ENCODE measurements at places on chromosomes 6 and 20. TPM values are rescaled to one million over a fixed set of nuclear protein-coding genes. Genes with fewer than 3 reads are reported as not detected.

NINL gene
- 78.8 TPM for polyA plus RNA-seq

- no peak for DNase-seq
Measured at GRCh38 chr20:5630071-5630470, 120.1 kb upstream of the SHLD1 start.

DNA sequence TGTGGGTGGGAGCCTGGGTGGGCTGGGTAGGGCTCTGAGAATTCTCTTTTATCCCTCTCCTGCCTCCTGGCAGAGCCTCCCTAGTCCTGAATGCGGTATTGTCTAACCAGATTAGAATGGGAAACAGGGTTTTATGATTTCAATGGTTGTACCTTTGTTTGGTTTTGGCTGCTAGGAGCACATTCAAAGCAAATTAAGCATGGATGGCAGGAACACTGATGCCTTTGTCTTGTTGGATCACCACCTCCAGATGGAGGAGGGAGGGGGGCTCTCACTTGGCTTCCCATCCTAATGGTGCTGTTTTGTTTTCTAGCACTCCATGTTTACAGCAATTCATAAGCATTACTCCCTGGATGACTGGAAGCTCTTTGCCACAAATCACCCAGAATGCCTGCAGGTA, 11.6 kb downstream of the GMPR start:
- DNase-seq, result no peak

C6orf132 gene
- polyA plus RNA-seq, result 3.0 TPM

DNA sequence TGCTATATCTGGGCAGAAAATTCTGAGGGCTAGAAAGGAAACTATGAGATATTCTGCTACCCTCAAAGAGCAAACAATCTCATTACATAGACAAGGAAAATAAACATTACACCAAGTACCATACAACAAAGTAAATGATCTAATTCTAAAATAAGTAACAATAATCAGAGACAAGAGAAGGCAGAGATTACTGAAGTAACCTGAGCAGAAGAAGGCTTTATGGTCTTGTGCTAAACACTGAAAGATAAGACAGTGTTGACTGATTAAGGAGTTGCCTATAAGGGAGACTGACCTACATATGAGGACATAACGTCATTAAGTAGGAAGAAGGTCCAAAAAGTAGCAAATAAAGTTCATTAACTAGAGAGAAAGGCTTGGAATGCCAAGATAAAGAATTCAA, 134.2 kb downstream of the MTFR2 start:
- DNase-seq, result no peak

PACRG gene
- 6.8 TPM for polyA plus RNA-seq

ID4 gene
- polyA plus RNA-seq, result 55.7 TPM

- no peak for DNase-seq
Measured at GRCh38 chr6:156977527-156978291, 200.5 kb downstream of the ARID1B start.

DNA sequence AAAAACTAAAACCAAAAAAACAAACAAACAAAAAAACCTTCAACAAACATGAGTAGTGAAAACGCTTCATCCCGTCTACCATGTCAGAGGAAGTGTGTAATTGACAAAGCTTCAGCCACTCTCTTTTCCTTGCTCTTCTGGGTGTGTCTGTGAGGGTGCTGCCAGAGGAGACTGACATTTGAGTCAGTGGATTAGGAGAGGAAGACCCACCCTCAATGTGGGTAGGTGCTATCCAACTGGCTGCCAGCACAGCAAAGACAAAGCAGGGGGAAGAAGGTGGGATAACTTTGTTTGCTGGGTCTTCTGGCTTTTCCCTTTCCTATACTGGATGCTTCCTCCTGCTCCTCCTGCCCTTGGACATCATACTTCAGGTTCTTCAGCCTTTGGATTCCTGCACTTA, 145.6 kb downstream of the TASP1 start:
- DNase-seq, result no peak

GRCh38 chr6:108497883-108498282, 62.8 kb upstream of the FOXO3 start:
- no peak for DNase-seq

GRCh38 chr6:29796026-29796425, 31.6 kb upstream of the HLA-G start:
- no peak for DNase-seq

DNA sequence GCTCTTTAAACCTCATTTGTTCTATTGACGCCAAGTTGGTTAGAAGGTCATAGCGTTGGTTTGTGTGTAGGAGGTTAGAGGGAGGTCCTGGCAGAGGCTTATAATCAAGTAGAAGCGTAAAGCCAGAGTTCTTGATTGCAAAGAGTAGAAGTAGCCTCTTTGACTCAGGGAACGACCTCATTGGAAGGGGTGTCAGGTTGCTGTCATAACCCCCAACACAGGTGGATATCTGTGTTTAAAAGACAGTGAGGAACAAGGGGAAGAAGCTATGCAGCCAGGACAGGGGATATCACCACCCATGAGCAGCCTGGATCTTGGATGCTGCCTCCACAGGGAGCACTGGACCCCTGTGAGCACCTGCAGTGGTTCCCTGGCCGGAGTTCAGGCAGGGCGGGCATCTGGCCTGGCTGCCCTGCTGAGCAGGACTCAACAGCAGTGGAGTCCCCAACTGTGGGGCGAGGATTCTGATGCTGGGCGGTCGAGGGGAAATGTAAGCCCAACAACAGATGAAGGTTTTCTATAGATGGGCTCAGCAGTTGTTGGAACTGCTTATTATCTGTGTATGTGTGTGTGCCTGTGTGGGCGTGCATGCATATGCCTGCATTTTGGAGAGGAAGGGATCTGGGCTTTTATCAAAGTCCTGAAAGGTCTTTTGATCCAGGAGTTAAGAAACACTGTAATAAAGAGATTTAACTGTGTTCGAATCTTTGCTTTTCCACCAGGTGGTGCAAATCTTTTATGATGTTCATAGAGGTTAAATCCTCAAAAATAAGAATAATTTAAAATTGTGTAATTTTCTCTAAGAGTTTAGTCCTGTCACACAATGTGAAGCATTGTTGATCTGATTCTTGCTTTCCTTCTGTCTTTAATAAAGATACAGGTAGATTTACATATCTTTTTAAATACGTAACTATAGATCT, 27.7 kb downstream of the HIVEP1 start:
- DNase-seq, result no peak

- no peak for DNase-seq
Measured at GRCh38 chr6:15150207-15150606, 95.7 kb upstream of the JARID2 start.

DNA sequence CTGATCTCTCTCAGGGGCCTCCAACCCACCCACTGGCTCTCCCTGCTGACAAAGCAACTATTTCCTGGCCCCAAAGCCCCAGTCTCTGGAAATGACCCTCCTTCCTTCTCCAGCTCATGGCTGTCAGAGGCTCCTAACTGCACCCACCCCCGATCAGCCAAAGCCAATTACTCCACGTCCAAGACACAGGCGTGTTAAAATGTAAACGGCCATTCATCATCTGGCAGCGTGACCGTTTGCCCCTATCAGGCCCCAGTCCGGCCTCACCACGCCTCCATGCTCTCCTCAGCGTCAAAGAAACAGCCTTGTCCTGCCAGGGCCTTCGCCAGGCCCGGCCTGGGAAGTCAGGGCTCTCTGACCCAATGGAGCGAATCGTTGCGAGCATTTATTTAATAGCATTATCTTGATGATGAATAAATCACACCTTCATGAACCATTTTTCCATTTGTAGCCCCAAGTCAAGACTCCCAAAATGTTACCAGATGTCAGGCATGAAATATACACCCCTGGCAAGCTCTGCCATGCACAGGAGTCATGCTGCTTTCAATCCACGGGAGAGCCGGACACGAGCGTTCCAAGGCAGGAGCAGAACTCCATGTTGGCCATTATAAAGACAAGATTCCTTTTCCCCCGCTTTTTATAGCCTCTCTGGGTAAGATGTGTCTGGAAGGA, 17.7 kb downstream of the RIPOR3 start:
- DNase-seq, result no peak

- no peak for DNase-seq
Measured at GRCh38 chr6:6390849-6391602, 70.6 kb upstream of the F13A1 start.

DNA sequence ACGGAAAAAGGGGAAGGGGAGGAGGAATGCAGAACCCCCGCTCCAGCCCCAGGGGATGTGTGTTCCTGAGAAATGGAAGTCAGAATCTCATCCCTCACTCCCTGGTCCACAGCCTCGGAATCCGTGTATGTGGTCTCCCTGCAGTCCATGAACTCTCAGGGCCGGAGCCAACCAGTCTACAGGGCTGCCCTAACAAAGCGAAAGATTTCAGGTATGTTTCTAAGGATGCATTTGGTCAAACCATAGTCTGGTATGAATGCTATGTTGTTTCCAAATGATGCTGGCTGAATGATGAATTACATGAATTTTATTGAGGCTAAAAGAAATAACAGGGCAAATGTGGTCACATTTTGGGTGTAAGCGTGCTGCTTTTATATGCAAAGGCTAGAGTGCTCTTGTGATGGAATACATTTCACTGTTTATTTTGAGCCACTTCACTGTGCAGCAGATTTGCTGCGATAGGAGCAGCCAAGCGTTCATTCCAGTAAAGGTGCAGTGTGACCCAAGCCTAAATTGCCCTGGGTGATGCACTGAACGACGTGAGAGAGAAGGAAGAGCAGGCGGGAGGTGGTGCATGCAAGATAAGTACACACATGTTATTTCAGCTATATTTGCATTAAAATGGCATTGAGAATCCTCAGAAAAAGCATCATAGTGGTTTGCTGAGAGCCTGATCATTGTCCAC, 52.4 kb downstream of the FNDC1 start:
- no peak for DNase-seq

DNA sequence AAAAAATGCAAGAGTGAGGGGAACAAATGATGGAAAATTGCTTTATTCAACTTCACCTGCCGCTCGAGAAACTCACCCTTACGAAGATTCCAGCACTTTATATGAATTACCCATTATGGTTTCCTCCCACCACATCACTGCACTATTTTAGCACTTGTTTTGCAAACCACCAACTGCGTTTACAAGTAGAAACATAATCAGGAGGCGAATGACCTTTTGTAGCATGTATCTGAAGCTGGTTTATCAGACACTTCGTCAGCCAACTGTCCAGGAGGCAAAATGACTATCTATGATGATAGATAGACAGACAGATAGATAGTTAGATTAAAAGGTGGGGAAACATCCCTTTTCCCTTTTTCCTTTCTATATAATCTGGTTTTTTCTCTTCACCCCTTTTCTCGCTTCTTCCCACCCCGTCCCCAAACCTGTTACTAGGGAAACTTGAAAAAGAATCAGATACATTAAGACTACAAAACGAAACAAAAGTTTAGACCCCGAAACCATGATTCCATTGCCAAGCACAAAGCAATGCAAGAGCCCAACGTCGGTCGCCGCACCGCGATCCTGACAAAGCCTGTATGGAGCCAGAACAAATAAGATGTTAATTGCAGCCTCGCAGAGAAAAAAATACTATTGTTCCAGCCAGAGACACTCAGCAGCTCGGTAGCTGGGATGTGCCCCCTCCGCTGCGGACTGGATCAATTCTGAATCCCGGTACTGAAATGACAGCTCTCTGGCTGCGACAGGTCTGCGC, 933 bp upstream of the ADGRB3 start:
- no peak for DNase-seq

DNA sequence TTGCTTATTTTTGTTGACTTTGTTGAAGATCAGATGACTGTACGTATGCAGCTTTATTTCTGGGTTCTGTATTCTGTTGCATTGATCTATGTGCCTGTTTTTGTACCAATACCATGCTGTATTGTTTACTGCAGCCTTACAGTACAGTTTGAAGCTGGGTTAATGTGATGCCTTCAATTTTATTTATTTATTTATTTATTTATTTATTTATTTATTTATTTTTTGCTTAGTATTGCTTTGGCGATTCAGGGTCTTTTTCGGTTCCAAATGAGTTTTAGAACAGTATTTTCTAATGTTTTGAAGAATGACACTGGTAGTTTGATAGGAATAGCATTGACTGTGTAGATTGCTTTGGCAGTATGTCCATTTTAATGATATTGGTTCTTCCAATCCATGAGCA, 210.3 kb downstream of the EPM2A start:
- DNase-seq, result no peak

DNA sequence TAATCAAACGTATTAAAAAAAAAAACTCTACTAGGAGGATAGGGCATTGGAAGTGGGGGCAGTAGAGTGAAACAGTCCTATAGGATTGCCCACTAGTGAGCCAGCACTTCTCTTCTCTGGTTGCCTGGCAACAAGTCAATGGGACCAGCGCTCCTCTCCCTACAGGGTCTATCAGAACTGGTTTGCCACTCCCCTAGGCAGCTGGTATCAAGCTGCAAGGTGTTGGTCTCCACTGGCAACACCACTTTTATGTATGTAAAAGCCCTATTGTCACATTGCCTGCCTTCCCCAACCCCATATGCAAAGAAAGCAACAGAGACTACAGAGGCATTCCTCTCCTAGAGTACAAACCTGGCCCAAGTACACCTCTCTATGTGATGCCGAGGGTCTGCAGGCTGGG, 166.9 kb upstream of the MCHR2 start:
- DNase-seq, result no peak

DNA sequence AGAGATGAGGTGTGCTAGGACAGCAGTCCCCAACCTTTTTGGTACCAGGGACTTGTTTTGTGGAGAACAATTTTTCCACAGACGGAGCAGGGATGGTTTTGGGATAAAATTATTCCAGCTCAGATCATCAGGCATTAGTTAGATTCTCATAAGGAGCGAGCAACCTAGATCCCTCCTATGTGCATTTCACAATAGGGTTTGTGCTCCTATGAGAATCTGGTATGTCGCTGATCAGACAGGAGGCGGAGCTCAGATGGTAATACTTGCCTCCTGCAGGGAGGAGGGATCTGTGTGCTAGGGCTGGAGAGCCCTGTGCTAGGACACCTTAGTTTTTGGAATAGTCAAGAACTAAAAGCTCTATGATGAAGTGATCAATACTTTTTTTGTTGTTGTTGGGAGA, 2.5 kb downstream of the SMIM13 start:
- no peak for DNase-seq

GRCh38 chr6:20790032-20790791, 256.0 kb downstream of the CDKAL1 start:
- no peak for DNase-seq

PREX1 gene
- 23.1 TPM for polyA plus RNA-seq

SIRPD gene
- polyA plus RNA-seq, result not detected

DNA sequence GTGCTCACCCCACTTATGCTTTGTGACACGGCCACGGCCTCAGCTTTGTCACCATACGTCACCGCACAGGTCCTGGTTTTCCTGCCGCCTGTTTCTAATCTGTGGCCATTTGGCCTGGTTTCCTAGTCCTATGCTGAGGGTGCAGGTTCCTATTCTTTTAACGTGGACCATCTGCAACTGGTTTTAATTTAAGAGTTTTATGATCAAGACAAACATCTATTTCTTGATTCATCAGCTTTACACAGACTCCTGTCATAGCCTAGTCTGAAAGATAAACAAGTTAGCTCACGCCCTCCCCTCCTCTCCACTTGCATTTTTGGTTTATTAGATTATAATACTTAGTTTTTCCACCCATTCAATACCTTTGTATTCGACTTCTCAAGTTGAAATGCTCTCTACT, 97.5 kb upstream of the RPS6KA2 start:
- DNase-seq, result no peak

GRCh38 chr20:59149678-59150504, 13.7 kb upstream of the ZNF831 start:
- DNase-seq, result no peak
